ENCODE measurements at places on chromosomes 16 and 17.

DNA sequence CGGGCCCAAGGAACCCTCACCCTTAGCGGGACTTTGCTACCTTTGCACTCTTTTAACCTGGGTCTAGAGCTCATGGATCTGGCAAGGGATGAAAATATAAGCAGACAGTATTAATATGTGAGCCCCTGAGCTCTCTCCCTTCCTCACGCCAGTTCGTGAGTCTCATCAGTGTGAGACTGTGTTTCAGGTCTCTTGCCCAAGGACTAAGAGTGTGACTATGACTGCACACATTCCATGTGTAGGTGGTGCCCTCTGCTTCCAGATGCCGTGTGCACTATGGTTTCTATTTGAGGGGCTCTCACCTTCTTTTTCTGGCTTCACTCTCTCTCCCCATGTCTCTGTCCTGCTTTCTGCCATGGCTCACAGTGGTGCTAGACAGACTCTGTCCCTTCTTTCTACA is 40.5 kb downstream of the DHRS7B start:
- peak; percentile 58 for DNase-seq

DNA sequence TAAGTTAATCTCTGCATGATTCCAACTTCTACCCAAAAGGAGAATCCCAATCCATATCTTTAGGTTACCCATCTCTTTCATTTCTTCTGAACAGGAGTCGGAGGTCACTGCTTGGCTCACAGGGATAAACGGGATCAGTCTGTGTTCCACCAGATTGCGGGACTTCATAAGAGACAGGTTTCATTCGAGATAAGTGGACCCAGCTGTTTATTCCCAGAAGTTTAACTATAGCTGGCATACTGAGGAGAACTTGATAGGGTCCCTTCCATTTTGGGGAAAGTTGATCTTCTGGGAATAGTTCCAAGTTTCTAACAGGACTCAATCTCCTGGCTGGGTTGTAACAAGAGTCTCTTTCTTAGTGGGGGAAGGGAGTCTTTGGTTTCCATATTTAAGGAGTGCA is 45.4 kb upstream of the ARL4D start:
- no peak for DNase-seq

DNA sequence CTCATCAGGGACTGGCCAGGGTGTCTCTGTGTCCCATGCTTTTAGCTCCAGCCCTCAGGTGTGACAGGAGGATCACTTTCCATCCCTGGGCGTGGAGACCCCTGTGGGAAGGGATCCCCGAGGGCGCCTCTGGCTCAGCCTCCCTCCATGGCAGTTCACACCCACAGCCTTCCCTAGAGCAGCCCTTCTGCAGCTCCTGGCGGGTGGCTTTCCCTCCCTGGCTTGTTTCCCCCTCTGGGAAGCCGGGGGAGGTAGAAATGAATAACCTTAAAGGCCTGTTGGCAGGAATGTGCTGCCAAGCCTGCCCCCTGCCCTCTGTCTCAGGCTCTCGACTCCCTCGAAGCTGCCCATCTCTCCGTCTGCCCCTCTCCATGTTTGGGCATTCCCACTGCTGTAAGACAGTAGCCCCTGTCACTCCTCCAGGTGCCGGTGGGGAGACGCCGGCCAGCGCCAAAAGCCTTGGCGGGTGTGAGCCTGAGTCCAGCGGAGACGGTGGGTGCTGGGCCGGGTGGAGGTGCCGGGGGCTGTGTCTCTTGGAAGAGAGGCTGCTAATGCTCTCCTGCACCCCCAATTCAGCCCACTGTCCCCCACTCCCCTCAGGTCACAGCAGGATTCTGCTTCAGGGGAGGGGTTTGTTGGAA is 2.1 kb upstream of the ATP2A1 start:
- DNase-seq, result no peak

- DNase-seq, result no peak
These were observed 26.4 kb upstream of the LONP2 start for GRCh38 chr16:48217708-48218107.

GRCh38 chr16:56743840-56744239 is 13.9 kb downstream of the NUP93 start:
- DNase-seq, result peak; percentile 88

DNA sequence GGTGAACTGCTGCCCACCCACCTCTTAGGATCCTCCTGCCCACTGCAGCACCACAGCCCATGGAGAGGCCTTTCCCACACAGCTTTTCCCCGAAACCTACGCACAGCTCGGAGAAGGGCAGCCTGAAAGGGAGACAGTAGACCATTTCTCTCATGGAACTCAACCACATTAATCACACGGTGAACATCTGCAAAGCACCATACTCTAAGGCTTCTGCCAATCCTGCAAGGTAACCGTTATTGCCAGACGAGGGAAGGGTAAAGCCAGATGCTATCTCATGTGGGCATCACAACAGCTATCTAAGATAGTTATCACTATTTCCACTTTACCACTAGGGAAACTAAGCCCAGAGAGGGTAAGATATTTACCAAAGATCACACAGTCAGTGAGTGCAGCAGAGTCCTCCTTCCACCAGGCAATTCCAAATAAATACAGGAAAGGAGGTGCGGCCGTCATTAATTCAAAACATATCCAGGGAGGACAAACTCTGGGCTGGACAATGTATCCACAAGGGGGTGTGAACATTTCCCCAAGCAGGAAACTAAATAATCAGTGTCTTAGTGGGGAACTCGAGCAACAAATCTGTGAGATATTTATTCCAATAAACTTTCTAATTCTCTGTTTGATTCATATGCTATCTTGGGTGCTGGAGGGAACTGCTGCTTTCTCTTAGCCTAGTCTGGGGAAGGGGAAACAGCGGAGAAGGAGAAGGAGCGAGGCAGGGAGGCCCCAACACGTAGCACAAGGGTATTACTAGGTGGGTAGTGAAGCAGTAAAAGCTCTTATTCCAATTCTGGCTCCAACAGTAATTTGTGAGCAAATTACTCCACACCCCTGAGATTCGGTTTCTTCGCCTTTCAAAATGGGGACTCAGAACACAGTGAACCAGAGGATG is 723 bp downstream of the TMEM186 start:
- peak; percentile 10 for DNase-seq

GRCh38 chr16:12513076-12513790 is 290.5 kb downstream of the CPPED1 start:
- no peak for DNase-seq

- DNase-seq, result no peak
These were observed at the start of gene CLDN6 for GRCh38 chr16:3017794-3018506. TSS of gene CLDN6 (minus strand) at chr16:3018183. CDS start at chr16:3016021, 2,162 bp downstream.

Data from EH (cell line).